GM23338 (cell line): ENCODE measurements at places on chromosomes 7 and 10. TPM values are rescaled to one million over a fixed set of nuclear protein-coding genes. Genes with fewer than 3 reads are reported as not detected.

DNA sequence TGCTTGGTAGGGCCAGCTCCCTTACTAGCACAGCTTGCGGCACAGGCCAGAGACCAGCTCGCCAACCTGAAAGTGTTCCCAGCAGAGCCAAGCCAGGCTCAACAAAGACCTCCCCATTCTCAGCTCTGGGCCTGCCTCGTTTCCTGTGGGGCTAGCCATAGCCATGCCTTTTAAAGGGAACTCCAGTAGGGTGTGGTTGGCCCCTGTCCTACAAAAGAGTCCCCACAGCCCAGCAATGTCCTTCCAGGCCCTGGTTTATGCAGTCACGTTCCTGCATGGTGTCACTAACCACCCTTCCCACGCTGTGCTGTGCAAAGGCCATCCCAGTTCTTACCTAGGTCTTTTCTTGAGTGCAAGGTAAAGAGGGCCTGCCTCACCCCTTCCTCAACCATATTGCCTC is 87.8 kb upstream of the LRRC4 start:
- no peak for DNase-seq

Gene ANKRD61
- total RNA-seq: 0.42 and 0.70 TPM in 2 replicates

DNA sequence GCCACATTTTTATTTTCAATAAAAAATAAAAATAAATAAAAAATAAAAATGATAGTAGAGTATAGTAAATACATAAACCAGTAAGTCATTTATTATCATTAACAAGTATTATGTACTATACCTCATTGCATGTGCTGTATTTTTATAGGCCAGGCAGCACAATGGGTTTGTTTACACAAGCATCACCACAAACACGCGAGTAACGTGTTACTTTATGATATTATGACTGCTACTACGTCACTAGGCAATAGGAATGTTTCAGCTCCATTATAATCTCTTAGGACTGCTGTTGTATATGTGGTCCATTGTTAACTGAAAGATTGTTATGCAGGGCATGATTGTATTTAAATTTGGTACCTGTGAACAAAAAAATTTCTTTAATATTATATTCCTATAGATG is 20.8 kb upstream of the SDHAF3 start:
- no peak for DNase-seq

DNA sequence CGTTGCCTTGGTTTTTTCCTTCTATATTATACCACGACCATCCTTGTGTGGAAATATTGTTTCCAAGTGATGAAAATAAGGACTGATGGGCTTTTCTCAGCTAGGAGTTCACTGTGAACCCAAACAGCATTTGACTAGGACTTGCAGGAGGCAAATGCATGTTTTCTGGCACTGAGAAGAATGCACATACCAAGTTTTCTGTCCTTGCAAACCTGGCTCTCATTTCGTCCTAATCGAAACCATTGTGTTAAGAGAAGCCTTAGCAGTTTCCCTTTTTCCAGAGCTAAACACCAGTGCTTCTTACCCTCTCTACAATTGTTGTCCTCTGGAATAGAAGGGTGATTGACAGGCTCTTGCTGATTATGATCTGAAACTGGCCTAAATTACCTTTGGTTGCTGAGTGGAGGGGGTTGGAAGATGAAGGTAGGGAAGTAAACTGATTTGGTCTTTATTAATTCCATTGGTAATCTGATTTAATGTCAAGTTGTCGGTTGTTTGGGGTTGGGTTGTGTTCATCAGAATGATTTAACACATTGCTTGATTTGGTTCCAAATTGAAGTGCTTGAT is 33.1 kb upstream of the ELMO1 start:
- no peak for DNase-seq

Gene OR2A42
- 0.27 and 0.28 TPM in 2 replicates for total RNA-seq
